ENCODE measurements at places on chromosomes 13 and 19.
A peak's percentile ranks its signal among the peaks of the same experiment; 100 is the strongest.

DNA sequence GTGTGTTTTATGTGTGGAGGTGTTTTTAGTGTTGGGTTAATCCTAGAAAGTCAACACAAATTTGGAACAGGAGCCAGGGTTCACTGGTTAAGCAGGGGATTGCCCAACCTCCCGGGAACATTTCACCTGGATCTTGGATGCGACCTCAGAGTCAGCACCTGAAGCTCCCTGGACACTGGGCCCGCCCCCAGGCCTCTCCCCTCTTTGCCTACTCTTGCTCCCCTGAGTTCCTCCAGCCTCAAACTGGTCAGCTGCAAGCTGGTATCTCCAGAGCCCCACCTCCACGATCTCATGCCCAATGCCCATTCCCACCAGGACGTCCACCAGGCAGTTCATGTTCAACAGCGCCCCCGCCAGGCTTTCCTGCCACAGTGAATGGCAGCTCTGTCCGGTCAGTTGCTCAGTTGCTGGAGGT, 9.7 kb downstream of the HSD17B14 start:
- DNase-seq: no peak

DNA sequence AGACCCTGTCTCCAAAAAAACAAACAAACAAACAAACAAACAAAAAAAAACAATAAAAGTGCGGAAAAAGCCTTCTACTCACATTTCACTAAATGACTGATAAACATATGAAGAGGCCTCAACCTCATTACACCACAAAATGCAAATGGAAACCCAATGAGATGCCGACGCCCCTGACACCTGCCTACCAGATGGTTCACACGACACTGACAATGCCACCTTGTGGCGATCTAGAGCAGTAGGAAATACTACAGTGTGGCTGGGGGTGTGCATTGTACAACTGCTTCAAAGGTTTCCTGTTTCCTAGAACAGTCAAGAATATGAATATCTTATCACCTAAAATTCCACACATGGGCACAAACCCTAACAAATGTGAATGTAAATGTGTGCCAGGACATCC, 14.0 kb downstream of the SCGB2B2 start:
- peak; percentile 27 for DNase-seq

DNA sequence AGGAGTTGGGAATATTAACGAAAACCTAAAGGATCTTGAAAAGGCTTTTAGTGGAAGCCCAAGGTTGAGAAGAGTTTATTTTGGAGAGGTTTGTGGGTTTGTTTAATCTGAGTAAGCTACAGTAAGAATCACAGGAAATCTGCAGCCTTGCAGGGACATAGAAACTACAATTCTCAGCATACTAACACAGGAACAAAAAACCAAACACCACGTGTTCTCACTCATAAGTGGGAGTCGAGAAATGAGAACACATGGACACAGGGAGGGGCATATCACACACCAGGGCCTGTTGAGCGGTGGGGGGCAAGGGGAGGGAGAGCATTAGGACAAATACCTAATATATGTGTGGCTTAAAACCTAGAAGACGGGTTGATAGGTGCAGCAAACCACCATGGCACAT, 8.7 kb upstream of the SIAH3 start:
- DNase-seq: no peak

GRCh38 chr13:27911521-27911920, 8.3 kb upstream of the PDX1 start:
- DNase-seq: no peak

DNA sequence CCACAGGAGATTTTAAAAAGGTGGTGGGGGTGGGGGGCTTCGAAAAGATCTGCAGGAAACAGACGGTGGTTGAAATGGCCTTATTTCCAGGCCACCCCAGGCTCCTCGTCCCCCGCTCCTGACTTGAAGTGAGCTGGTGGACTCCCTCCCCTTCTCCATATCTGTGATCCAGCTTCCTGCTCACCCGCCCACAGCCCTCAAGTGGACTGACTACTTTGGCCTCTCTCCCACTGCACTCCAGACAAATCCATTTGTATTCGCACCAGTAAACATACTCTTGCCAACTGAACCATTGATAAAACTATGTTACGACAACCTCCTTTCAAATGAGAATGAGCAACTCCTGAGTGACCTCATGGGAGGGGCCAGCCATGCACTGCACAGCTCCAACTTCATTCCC, 259.5 kb downstream of the COL4A1 start:
- peak; percentile 99 for DNase-seq
